Activated CD4-positive, alpha-beta T cell treated with anti-CD3 and anti-CD28 coated beads, Interleukin-2, amount 50 U/mL, for 1 hour (primary cell): ENCODE measurements at places on chromosomes 2 and 18.

DNA sequence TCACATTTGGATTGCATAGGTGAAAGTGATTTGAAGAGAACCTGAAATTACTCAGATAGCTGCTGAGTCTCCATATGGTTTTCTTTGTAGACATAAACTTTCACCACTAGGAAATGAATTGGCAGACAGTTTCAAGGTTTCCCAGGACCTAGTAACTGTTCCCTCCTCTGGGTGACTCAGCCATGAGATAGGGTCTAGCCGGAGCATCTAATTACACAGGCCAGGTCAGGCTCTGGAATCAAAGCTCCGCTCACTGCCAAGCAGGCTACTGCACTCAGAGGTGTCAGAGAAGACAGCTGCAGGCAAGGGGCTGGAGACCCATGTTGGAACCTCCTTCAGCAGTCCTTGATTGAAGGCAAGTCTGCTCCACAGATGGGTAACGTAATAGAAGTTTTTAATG, 429.2 kb downstream of the TNS1 start:
- DNase-seq: no peak

DNA sequence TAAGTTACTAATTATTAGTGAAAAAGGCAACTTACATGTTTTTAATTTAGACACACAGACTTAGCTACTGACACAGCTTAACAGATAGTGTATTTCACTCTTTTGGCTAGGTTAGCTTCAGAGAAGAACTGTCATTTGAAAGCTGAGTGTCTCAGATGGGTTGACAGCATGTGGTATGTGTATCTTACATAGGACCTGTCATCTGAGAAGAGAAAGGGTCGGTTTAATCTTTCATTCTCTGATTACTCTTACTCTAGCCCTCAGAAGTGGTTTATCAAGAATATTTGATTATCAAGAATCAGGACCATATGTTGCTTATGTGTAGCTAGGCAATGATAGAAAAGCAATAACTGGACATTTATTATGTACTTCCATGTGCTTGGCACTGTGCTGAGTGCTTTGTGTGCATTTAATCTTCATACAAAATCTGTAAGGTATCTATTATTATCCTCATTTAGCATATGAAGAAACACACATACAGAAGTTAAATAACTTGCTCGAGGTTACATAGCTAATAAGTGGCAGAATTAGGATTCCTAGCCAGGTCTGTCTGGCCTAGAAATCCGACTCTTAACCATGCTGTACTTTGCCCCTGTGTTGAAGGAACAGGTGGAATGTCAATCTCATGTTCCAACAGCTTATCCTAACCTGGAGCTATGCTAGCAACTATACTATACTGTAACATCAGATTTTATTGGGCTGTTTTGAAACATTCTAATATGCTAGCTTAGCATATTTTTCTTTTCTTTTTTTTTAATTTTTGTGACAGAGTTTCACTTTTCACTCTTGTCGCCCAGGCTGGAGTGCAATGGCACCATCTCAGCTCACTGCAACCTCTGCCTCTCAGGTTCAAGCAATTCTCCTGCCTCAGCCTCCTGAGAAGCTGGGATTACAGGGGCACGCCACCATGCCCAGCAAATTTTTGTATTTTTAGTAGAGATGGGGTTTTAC, 28.4 kb downstream of the CFLAR start:
- DNase-seq: no peak

DNA sequence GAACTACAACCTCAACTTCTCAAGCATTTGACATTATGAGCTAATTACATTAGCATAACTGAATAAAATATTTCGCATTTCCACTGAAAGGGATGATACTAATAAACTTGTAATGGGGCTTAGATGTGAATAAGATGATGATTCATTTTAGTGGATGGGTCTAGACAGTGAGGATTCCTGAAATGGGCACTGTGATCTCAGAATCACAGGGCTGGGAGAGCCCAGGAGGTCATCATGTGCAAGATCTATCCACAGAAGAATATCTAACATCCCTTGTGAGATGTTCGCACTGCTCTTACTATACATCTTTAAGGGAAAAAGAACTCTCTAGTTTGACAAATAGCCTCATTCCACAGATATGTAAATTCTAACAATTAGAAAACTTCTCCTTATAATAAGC, 245.7 kb downstream of the DYM start:
- no peak for DNase-seq

DNA sequence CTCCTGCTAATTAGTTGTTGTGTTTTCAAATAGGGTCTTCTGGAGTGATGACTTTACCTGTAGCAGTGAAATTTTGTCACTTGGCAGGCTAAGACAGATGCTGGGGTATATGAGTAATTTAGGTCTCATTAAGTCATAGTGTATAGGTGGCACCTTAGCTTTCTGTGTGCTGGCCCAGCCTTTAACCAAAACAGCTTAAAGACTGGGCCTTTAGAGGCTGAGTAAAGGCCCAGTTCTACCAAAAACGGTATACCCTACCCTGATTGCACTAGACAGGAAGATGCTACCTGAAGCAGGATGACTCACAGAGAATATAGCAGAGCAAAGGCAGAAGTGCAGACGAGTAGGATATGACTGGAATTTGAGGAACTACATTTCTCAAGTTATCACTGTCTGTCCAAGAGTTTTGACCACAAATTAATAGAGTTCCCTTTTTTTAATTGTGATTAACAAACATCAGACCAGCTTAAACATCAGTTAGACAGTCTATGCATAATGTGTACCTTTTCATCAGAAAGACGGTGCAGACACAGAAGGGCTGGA, 337.9 kb upstream of the SALL3 start:
- DNase-seq: no peak

GRCh38 chr18:4358618-4359017, 96.5 kb downstream of the DLGAP1 start:
- DNase-seq: no peak

GRCh38 chr2:110980339-110981062, 140.2 kb upstream of the BCL2L11 start:
- DNase-seq: no peak

DNA sequence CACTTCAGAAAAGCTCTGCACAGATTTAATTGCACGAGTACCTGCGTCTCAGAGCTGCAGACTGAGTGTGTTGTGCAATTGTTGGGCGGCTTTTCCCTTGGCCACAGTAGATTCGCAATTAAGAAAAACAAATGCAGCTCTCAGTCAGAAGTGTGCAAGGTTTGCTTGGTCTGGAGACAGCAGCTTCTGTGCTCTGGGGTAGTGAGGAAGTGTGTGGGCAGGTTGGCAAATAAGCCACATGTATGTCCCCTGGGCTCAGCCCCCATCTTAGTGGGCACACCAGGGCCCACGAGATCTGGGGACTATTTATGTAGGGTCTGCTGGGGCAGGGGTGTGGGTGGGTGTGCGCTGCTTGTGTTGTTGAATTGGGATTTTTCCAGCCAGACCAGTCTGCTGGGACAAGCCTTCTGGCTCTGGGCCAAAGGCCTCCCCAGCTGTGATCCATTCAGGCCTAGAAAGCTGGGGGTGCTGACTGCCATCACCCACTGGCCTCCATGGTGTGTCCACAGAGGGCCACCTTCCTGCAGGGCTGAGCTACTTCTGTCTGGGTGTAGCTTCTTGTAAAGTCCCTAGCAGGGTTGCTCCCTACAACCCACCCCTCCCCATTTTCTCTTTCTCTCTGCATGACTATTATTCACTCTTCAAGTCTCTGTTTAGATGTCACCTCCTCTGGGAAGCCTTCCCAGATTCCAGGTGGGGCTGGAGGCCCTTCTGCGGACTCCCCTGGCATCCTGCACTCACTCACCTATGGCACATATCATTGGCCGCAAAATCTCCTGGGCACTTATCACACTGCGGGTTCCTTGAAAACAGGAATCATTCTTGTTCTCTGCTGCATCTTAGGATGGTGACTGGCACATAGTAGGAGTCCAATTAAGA, 67.8 kb downstream of the ODC1 start:
- DNase-seq: no peak

GRCh38 chr2:204437815-204438756, 107.2 kb upstream of the PARD3B start:
- no peak for DNase-seq
